ENCODE measurements at places on chromosomes 6 and 20.

- DNase-seq: no peak
Measured at GRCh38 chr6:133040803-133041419, 200.2 kb upstream of the EYA4 start.

GRCh38 chr20:53238121-53238660 lies 266.0 kb downstream of the TSHZ2 start:
- DNase-seq: no peak

GRCh38 chr6:163708466-163708865 lies 293.9 kb downstream of the QKI start:
- no peak for DNase-seq

DNA sequence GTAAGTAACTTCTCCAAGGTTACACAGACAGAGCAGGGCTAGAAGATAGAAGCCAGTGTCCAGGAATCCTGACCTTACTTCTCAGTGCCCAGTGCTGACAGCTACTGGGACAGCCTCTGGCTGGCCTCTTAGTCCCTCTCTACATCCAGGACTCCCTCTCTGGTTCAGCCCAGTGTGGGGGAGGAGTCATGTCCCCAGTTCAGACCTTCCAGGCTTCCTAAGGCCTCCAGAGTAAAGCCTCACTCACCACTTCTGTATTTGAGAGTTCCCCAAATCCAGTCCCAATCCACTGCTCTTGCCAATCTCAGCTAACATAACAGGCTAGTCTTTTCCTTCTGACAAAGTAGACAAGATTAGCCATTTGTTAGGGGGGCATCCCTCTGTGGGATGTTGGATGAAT lies 36.9 kb upstream of the EPB41L1 start:
- DNase-seq: no peak

DNA sequence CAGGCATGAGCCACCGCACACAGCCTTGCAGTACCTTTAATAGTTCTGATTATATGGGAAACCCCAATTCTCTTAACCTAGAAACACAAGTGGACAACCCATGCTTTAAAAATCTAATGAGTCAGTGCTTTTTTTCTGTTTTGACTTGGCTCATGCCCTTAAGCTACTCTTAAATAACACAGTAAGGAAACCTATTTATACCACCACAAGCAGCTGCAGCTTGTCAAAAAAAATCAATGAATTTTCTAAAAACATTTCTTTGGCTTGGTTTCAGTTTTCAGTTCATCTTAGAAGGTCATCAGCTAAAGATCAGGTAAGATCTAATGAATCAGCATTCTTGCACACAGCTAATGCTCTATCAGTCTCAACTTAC lies 124.1 kb upstream of the DST start:
- no peak for DNase-seq

GRCh38 chr6:150806790-150807189 lies 58.7 kb upstream of the MTHFD1L start:
- no peak for DNase-seq

DNA sequence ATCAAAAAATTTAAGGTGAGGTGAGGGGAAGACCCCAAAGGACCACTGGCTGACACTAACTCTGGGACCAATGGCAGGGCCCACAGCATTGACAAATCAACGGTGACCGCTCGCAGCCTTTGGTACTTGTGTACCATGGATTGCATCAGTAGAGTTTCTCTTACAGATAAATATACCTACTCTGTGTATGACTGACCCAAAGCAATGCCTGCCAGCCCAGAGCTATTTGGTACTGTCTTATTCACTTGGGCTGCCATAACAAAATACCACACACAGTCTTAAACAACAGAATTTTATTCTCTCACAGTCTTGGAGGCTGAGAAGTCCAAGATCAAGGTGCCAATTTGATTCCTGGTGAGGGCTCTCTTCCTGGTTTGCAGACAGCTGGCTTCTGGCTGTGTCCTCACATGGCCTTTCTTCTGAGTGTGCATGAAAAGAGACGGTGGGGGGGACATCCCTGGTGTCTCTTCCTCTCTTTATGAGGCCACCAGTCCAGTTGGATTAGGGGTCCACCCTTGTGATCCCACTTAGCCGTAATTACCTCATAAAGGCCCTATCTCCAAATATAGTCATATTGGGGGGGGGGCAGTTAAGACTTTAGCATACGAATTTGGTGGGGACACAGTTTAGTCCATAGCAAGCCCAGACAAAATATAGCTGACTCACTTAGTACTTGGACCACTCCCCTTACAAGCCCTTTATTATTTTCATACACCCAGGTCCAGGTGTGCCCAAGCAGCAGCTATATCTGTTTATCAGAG lies 336.3 kb downstream of the CD83 start:
- DNase-seq: no peak

- no peak for DNase-seq
Measured at GRCh38 chr20:9021216-9021615, 47.7 kb upstream of the PLCB4 start.

GRCh38 chr6:13007744-13008143 lies 291.2 kb downstream of the PHACTR1 start:
- no peak for DNase-seq

- DNase-seq: no peak
Measured at GRCh38 chr6:154969796-154970195, 25.3 kb upstream of the TIAM2 start.

GRCh38 chr6:34564181-34564580 lies 8.1 kb upstream of the SPDEF start:
- no peak for DNase-seq
